ENCODE measurements at places on chromosomes 5 and 9. TPM values are rescaled to one million over a fixed set of nuclear protein-coding genes. Genes with fewer than 3 reads are reported as not detected.

The RNF224 gene
- polyA plus RNA-seq: 9.4 TPM

- no peak for DNase-seq
Observed at GRCh38 chr9:100099722-100100042, 639 bp downstream of the INVS start.

DNA sequence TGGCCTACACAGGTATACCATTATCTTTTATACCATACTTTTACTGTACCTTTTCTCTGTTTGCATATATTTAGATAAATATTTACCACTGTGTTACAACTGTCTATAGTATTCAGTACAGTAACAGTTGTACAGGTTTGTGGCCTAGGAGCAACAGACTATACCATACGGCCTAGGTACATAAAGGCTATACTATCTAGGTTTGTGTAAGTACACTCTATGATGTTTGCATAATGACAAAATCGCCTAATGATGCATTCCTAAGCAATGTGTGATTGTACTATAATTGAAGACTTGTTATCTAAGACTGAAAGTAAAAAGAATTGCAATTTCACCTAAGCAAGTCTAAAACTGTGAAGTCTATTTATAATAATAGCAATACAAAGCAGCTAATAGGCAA lies 3.9 kb downstream of the C9orf72 start:
- no peak for DNase-seq

DNA sequence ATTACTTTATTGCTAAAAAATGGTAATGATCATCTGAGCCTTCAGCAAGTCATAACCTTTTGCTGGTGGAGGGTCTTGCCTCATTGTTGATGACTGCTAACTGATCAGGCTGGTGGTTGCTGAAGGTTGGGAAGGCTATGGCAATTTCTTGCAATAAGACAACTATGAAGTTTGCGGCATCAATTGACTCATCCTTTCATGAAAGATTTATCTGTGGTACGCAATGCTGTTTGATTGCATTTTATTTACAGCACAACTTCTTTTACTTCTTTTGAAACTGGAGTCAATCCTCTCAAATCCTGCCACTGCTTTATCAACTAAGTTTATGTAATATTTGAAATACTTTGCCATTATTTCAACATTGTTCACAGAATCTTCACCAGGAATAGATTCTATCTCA lies 58.3 kb upstream of the ACO1 start:
- no peak for DNase-seq

DNA sequence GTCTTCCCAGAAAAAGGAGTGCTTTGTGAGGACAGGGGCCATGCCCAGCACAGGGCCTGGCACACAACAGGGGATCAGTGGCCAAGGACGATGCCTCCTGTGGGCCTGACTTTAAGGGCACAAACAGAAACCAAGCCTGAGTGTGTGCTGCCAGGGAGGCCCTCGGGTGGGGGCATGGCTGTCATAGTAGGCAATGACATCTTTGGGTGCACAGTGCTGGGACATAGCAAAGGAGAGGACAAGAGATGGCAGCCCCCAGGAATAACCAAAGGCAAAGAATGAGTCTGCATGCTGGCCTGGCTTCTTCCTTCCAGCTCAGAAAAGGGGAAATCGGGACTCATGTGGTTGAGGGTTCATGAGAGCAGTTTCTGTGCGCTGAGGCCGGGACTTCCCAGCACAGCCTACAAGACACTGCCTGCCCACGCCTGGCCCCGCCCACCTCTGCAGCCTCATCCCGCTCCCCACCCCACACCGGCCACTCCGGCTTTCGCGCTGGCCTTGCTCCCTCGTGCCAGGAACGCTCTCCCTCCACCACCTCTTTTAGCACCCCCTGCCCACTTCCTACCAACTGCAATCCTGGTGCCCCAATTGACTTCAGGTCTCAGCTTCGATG lies 13.8 kb upstream of the LHX2 start:
- no peak for DNase-seq

DNA sequence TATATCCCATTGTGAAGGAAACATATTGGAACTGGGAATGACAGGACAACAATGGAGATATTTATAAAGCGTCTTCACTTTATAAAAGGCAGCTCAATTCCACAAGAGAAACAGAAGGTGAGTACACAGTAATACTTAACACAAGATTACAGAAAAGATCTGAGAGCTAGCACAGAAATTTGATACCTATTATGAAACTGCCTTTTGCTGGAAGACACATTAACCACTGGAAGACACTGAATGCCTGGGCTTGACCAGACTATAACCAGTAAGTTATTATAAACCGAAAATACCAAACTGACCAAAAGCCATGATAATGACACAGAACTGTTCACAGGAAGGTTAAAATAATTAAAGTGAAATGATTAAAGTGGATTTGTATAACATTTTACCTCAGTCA lies 195.4 kb downstream of the NR2F1-AS1 start:
- no peak for DNase-seq

DNA sequence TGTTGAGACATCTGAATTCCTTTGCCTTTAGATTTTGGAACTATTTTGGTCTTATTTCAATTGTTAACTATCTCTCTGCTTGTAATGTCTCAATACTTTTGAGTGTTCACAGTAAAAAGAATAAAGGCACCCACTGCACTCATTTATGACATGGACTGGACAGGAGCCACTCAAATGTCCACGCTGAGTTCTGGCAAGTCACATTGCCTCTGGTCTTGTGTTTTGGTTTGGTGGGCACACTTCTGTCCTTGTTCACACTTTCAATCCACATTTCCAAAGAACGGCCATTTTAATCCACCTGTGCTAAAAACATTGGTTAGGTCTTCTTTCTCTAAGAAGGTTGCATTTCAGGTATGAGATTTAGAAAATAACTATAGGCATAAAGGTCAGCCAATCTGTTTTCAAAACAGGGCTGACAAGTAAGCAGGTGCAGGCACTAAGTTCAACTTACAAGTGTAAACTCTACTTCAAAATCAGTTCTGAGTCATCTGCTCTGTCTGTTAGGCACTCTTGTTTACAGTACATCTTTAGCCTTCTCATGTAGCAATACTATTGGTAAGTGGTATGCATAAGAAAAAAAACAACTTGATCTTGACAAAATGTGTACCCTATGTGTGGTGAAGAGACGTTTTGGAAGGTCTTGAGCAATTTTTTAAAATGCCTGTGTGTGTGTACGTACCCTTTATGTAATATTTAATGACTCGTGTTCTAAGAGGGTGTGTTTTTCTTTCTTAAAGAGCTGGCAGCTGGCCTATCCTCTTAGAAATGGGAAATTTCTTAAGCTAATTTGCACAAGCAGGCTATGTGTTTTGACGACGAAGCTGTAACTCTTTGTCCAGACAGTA lies 31.5 kb upstream of the ZFAND5 start:
- DNase-seq: no peak

The NDUFB6 gene
- polyA plus RNA-seq: 76.4 TPM

GRCh38 chr5:31981361-31981945 lies 192.7 kb downstream of the GOLPH3 start:
- no peak for DNase-seq

GRCh38 chr9:135484460-135485277 lies 5.1 kb downstream of the PPP1R26 start:
- DNase-seq: no peak

The GBGT1 gene
- polyA plus RNA-seq: 2.0 TPM

DNA sequence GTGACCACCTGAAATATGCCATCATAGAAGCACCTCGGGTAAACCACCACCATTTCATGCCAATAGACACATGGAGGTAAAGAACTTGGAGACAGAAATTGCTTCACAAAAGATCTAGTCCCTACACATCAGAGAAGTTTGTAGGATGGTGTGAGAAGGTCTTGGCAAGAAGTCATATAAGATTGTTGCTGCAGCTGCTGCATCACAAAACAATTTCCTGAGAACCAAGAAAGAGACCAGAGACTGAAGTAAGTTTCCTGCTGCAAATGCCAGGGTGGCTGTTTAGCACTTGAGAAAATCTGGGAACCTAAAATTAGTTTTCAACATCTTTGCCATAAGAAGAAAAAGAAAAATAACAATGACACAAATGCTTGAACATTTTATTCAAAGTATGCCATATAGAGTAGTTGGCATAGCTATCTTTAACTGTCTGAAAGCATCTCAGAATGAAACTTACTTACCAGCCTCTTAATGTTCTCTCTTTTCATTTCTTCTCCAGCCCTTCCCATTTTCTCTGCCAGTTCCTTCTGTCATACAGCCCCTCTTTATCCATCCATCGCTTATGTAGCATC lies 114.3 kb downstream of the KCTD16 start:
- DNase-seq: no peak

DNA sequence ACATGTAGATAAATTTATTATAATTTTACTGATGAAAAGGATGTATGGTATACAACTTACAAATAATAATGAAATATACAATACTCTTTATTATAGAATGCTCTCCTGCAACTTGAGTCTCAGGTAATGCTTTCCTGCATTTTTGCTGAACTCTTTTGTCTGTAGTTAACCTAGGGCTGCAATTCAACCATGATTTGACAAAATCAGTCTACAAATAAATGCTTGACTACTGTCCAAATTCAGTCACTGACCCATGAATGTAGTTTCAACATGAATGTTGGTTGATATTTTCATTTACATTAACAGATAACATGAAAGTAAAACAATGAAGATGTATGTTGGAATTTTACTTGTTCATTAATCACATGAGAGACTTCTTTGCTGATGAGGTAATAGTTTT lies 320.9 kb downstream of the ZSWIM6 start:
- no peak for DNase-seq

- no peak for DNase-seq
Observed at GRCh38 chr5:144945503-144945902, 774.8 kb downstream of the KCTD16 start.

DNA sequence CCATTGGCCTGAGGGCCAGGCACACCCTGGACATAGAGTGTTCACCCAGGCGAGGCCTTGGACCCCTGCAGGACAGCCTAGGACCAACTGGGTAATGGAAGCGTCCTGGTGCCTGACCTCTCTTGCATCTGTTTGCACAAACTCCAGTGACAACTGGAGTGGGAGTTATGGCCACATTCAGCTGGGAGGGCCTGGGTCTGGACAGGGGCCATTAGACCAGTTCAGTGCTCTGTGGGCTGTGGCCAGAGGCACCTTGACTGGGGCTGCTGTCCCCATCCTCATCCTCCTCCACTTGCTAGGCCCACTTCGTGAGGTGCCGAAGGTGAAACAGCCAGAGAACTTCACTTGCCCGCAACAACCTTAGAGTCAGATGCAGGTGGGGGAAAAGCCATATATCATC lies 372.7 kb upstream of the IRX1 start:
- DNase-seq: no peak

- no peak for DNase-seq
Observed at GRCh38 chr9:34252670-34253459, 74.0 kb downstream of the UBAP1 start.

DNA sequence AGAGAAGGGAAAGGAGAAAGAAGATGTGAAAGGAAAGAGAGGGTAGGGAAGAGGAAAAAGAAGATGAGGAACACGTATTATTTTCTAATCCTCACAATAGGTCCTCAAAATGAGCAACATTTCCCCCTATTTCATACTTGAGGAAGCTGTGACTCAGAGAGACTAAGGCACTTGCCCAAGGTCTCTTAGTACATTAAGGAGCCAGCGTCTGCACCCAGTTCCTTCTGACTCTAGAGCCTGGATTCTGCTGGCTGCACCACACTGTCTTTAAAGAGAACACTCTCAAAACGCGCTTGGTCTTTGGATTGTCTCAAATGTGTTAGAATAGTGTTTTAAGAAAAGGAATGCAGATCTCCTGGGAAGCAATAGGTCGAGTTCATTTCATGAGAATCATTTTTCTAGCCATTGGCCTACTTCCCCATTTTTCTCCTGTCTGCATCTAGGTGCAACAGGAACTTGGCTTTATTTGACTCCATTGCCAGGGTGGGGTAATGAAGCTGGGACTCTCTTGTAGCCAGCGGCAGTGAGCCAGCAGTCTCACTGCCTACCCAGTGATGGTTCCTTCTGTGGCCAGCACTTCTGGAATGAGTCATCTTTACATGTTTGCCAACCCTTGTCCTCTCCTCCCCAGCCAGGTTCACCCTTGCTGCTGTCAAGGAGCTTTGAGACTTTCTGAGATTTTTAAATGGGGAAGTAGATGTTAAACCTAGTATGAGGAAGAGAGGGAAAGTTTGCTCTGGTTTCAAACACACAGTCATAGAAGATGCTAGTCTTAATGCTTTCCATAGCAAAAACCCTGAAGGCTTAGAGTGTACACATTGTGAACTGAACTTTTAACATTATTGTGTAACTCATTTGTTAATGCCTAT lies 82.7 kb downstream of the DOCK8 start:
- DNase-seq: no peak

The GABRA6 gene
- polyA plus RNA-seq: not detected

All from right renal pelvis (tissue), 4 donors.